ENCODE measurements at places on chromosomes 2 and 18.
A peak's percentile ranks its signal among the peaks of the same experiment; 100 is the strongest.

DNA sequence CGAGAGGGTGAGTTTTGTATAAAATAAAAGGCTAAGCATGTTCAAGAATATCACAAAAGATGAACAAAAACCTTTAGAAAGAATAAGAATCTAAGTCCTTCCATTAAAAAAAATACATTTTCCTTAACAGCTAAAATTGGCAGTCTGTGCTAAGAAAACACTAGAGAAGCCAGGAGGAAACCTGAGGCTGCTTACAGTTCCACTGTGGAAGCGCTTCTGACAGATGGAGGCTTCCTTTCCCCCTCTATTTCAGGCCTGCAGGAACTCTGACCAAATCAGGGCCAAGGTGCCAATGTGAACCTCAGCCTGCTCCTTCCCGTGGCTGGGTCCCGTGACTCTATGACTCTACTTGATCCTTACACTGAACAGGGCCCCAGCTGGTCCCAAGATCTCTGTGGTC is 108.1 kb upstream of the ARHGAP28 start:
- DNase-seq = no peak

GRCh38 chr2:191617575-191617974 is 60.4 kb upstream of the NABP1 start:
- no peak for DNase-seq

DNA sequence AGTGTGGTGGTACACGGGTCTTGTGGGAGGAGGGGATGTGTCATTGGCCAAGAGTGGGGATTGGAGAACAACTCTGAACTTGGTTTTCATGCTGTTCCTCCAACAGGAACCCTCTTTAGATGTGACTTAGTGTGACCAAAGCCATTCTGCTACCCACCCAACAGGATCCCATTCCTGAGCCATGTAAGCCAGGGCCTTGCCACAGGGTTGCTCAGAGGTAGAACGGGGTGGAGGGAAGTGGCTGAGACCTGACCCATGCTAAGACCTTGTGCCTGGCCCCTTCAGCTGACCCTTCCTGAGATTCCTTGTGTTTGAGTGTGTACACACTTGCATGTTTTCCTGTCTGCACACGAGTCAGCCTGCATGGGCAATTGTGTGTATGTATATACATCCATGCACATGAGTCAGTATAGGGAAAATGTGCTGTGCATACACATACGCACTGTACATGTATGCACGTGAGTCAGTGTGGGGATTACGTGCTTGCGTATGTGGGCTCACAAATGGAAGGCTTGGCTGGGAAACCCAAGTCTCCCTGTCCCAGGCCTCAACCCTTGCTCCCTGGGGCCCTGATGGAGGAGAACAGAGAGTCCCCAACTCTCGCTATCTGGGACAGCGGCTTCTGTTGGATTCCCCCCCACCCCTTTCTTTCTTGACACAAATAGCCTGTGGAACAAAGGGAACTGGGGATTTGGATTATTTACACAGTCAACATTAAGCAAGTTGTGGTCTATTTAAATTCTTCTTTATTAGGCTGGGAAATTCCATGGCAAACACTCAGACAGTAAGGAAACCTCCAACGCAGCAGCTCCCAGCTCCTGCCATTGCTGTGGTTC is 339.8 kb downstream of the DYSF start:
- DNase-seq = no peak

GRCh38 chr2:213122725-213123124 is 28.7 kb downstream of the IKZF2 start:
- no peak for DNase-seq

DNA sequence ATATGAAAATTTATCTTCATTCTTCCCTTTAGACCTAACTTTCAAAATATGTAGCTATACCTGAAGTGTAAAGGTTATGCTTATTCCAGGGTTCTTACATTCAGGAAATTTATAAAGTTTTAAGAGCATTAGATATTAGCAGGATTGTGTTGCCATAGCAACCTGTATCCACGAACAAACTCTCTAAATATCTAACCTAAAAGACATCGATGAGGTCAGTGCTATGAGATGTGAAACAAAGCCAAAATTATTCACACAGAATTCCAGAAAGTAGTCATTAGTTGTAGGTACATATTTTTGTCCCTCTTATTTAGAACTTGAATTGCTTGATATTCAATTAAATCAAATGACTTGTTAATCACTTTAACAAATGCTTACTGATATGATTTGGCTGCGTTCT is 705.3 kb downstream of the SOCS6 start:
- DNase-seq = no peak

DNA sequence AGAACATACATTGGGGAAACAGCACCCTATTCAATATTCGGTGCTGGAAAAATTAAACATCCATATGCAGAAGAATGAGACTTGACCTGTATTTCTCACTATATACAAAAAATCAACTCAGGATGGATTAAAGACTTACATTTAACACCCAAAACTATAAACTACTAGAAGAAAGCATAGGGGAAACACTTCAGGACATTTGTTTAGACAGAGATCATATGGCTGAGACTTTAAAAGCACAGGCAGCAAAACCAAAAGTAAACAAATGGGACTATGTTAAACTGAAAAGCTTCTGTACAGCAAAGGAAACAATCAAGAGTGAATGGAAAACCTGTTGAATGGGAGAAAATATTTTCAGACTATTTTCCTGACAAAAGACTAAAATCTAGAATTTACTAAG is 1694.1 kb upstream of the CELF4 start:
- DNase-seq = no peak

GRCh38 chr2:257429-257828 is 6.4 kb downstream of the SH3YL1 start:
- DNase-seq = no peak

GRCh38 chr2:85909005-85909404 is 20.2 kb upstream of the ST3GAL5 start:
- no peak for DNase-seq

DNA sequence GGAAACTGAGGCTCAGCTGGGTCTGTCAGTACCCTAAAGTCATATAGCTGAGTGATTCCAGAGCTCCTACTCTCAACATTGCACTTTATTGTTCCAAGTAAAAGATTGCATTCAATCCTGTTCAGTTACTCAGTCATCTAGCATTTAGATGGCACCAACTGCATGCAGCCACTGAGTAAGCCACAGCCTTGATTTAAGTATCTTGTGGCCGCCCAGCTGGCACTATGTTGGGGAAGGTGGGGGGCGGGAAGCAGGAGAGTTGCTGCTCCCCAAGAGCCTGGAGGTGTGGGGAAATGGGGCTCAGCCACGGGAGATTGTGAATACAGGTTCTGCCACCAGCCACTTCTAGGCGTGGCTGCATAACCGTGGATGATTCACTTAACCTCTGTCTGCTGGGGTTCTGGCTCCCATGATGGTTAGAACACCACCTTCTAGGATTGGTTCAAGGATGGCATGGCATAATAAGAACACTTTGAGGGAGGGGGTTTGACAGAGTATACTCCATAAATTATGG is 17.1 kb downstream of the ZFP36L2 start:
- no peak for DNase-seq

DNA sequence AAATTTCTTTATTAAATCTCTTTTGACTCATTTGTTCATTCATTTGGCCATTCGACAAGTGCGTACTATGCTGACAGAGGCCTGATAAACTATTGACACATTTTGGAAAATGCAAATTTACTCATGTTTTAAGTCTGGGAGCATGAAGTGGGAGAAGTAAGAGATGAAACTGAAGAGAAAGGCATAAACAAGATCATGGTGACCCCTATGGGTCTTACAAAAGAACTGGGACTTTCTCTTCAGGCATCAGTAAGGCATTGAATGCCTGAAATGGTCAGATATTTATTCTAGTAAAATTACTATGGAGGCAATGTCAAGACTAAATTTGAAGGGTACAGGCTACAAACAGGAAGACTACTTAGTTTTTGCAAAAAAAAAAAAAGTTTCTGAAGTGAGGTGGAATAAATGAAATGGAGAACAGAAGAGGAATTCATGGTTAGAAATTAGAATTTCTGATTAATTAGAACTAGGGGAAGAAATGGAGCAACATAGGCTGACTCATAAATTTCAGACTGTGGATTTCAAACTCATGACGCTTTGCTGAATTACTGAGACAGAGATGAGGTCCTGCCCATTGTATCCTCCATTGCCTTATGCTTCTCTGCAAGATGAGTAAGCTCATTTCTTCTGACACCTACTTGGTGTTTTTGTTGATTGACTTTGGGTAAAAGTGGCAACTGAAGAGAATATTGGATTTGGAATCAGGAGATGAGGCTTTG is 32.7 kb downstream of the VSNL1 start:
- no peak for DNase-seq

DNA sequence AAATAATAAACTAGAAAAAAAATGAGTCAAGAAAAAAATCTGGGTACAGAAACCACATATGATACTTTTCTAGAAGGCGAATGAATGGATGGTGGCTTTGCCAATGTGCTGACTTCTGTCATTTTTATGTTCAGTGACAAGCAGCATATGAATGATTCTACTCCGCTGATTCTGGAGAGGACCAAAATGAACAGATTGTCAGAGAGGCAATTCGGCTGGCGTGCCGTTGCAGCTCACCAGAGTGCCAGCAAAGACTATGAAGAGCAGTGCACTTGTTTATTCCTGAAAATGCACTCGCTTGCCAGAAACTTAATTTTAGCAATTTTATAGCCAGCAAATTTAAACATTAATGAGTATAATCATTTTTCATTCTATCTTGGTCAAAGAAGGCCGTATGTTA is 105.9 kb upstream of the NYAP2 start:
- DNase-seq = no peak

GRCh38 chr2:206250041-206250897 is 24.2 kb upstream of the ZDBF2 start:
- no peak for DNase-seq

- no peak for DNase-seq
These were observed 9.6 kb upstream of the DPYSL5 start for GRCh38 chr2:26838121-26838906.

DNA sequence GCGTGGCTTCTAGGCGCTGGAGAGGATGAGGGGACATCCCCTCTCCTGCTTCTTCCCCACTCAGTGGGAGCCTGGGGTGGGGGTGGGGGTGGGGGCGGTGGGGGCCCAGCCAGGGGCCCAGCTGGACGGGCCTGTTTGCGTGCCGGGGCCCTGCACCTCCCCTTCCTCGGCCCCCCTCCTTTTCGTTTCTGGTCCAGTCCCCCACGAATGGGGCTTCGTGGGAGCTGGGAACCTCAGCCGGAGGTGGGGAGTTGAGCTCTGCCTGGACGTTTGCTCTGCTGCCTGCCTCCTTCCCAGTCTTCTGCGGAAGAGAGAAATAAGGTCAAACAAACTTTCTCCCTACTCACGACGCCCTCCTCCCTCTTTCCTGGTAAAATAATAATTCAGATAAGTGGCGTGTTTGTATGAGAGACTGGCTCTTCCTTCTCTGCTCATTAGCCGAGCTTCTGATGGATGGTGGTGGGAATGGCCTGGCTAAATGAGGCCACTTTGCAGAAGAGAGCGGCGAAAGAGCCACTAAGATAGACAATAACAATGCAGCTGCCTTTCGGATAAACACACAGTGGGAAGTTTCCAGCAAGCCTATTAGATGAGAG is 782 bp downstream of the MTA3 start:
- DNase-seq = peak; percentile 15

- no peak for DNase-seq
These were observed 148.2 kb upstream of the ITGA4 start for GRCh38 chr2:181308766-181309515.

DNA sequence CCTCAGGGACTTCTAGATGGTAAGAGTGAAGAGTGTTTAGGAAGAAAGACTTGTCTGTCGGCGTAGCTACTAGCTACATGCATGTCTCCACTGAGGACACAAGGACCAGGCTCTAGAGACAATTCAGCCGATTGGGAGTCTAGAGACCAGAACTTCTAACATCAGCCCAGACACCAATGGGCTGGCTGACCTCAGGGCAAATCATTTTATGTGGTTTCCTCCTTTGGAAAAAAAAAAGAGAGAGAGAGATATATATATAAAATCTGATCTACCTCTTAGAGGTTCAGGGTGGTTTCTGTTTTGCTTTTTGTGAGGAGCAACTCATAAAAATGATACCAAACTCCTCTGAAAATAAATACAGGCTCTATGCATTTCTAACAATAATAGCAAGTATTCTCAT is 212.8 kb downstream of the BCL2 start:
- DNase-seq = no peak

DNA sequence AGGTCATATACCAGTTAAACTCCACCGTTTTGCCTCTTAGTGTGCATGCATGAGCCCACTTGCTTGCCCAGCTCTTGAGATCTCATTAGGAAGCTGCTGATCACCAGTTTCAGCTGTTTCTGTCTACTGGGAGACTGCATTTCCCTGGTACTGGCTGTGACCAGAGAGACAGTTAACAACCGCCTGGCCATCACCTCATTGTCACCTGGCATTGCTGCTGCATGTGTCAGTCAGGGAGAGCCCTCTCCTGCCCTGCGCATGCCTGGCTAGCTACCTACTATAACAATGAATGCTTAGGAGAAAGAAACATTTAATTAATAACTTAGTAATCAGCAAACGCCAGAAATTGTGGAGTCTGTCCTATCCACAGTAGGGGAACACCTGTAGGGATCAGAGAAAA is 265.8 kb upstream of the CYRIA start:
- no peak for DNase-seq

DNA sequence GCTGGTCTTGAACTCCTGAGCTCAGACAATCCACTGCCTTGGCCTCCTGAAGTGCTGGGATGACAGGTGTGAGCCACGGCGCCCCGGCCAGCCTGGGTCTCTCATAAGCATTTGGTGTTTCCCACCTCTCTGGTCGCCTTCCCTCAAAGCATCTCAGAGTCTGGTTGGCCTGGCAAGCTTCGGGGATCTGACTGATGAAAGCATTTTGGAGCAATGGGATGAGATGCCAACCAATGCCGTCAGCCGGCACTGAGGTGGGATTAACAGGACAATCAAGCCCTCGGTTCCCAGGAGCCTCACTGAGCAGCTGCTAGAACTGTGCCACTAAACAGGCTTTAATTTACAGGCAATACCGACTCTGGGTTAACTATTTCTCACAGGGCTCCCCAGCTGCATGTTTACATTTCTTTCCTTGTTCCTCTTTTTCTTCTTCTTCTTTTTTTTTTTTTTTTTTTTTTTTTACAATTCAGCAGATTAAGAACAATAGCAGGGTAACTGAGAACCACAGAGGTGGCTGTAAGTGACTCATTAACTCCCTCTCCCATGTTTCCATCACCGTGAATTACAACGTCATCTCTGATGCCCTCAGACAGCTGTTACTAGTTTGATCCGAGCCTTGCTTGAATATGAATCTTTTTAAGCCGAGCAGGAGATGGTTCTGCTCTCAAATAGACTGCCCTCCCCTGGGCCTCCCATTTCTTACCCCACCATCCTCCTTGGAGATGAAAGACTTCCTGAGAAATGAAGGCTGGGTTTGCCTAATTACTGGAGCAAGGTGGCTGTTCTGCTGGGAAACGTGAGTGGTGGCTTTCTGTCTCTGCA is 37.9 kb downstream of the ODC1 start:
- DNase-seq = no peak

Data from NCI-H187 treated with DMSO at 0.1 percent for 48 hours (cell line).